Activated CD4-positive, alpha-beta T cell treated with anti-CD3 and anti-CD28 coated beads, Interleukin-2, amount 10 ng/mL, durations not matched to agents 24 days and 14 days (primary cell): ENCODE measurements at places on chromosomes 13 and 19. TPM values are rescaled to one million over a fixed set of nuclear protein-coding genes. Genes with fewer than 3 reads are reported as not detected.
A peak's percentile ranks its signal among the peaks of the same experiment; 100 is the strongest.

DNA sequence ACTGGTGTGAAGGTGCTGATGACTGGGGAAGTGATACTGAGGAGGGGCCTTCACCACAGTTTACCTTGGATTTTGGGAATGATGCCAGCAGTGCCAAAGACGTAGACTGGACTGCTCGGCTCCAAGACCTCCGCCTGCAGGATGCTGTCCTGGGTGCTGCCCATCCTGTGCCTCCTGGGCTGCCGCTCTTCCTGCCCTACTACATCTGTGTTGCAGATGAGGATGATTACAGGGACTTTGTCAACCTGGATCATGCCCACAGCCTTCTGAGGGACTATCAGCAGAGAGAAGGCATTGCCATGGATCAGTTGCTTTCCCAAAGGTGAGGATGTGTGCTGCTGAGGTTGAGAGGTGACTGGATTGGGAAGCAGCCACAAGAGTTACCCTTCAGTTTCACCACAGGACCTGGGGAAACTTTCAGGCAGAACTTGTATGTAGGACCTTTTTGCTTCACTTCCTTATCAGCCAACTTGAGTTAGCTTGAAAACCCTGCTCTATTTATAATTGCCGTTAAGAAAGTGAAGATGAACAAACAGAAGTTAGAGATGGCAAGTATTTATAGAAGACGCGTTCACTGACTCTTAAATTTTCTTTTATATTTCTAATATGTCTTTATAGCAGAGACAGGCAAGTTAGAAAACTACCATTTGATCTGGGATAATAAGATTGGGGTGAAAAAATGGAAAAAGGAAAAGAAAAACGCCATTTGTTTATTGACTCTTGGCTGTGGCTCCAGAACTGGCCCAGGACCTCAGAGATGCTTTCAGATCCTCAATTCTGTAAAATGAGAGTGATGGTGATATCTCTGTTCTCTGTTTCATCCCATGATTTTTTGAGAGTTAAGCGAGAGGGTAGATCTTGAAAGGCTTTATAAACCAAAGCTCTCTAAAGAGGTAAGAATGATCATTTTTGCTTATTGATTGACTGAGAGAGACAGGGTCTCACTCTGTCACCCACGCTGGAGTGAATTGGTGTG lies 5.3 kb downstream of the PDCD2L start:
- no peak for DNase-seq

- DNase-seq = no peak
Measured at GRCh38 chr13:97141097-97141496, 81.0 kb upstream of the MBNL2 start.

The CGB2 gene
- total RNA-seq = not detected in 2 replicates

GRCh38 chr13:101579281-101579802 lies 126.9 kb downstream of the ITGBL1 start:
- no peak for DNase-seq

- DNase-seq = no peak
Measured at GRCh38 chr13:54241719-54242118, 1213.1 kb downstream of the OLFM4 start.

DNA sequence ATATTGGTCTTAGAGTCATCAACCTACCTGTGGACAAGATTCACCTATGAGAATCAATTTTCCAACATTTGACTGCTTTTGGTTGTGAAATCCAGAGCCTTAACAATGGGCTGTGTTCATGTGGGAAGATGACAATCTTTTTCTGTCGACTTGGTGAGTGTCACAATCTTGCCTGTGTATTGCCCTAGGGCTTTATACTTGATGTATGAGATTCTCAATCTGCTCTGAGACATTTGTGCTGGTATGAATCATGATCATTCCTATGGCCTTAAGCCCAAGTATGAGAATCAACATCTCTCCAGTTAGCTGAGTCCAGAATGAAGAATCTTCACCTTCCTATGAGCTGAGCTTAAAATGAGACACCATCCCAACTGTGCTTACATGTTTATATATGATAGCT lies 68.7 kb downstream of the ZNF726 start:
- no peak for DNase-seq

The PEAK3 gene
- 0.09 TPM in 1 of 2 replicates, not detected in the other for total RNA-seq

DNA sequence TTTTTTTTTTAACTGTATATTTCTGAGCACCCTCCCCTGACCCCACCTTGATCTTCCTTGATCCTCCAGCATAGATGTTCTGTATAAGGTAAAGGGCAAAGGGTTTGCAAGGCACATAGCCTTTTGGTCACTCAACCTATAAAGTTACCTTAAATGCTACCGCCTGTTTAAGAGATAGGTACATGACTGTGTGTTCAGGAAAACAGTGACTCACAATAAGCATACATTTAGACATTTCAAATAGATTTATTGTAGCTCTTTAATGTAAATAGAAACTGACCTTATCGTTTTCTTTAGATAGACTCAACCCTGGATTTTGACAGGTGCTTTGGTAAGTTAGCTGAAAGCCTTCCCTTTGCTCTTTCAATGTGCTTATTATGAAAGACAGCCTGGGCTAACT lies 15.2 kb upstream of the SLC10A2 start:
- no peak for DNase-seq

DNA sequence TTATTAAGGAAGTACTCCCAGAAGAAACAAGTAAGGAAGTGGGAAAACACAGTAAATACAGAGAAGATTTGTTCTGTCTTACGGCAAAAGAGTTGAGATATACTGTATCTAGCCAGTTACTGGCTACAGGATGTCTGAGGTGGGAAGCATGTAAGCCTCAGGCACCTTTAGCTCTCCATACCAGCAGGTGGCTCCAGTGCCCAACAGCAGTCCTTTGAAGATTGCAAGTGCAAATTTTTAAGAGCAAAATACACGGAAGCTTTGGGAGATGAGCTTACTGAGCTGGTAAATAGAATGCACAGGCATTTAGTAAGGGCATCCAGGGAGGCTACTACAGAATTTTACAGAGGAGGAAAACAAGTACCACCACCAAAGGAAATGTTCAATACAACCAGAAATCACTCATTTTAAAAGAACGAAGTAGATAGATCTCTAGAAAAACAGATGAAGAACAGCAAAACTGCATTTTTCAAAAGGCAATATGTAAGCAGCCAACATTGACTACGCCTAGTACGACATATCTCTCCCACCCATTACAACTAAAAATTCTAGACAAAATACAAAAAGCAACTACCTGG lies 57.9 kb upstream of the VSTM2B start:
- DNase-seq = peak; percentile 76

The PEPD gene
- total RNA-seq = 17.1 and 21.1 TPM in 2 replicates

The CTU1 gene
- 12.8 and 13.4 TPM in 2 replicates for total RNA-seq

GRCh38 chr19:10568062-10568825 lies 535 bp downstream of the CDKN2D start:
- peak; percentile 78 for DNase-seq

- DNase-seq = no peak
Measured at GRCh38 chr13:36490055-36490454, 57.8 kb downstream of the CCNA1 start.

The KLK3 gene
- not detected in 2 replicates for total RNA-seq

The CTXN1 gene
- total RNA-seq = 1.8 and 2.0 TPM in 2 replicates
